ENCODE measurements at places on chromosomes 6 and 20.

DNA sequence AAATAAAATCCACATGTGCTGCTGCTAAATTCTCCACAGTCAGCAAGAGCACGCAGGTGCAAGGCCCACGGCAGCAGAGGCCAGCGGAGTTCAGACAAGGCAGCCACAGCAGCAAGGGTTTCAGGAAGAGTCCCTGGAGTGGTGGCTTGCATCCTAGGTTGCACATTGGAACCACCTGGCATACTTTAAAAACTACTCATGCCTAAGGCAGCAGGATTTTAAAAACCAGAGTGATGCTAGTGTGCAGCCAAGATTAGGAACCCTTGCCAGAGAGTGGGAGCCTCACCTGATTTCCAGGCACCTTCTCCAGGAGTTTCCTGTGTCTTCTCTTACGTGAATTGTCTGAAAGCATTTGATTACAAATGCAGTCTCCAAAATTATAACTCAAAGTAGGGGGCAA lies 104.0 kb upstream of the GPR6 start:
- no peak for DNase-seq

DNA sequence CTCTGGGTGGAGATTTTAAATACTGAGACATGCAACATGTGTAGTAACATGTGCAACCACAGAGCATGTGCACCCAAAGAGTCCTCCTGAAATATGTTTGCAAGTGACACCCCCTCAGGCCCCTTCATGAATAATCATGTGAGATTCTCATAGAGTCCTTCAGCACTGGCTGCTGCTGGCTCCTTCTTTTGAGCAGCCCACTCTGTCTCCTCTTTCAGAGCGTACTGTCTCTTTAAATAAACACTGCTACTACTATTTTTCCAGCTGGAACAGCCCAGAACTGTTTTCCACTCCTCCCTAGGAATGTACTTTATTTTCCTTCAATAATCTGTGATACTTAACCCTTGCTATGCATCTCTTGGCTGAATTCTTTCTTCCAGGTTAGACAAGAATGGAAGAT lies 42.0 kb downstream of the HLA-DRB5 start:
- no peak for DNase-seq

DNA sequence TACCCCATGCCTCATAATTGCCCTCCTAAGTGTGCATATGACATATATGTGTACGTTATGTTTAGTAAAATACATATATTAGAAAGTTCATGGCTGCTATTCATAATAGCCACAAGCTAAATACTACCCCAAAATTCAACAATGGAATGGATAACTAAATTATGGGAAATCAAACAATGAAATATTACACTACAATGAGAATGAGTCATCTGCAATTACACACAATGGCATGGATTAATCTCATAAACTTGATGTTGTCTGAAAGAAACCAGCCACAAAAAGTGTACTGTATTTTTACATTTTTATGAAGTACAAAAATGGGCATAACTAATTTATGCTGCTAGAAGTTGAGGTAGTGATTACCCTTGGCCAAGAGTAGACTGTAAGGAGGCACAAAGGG lies 477.0 kb downstream of the HAO1 start:
- peak; percentile 12 for DNase-seq

GRCh38 chr6:3594201-3594600 lies 137.4 kb upstream of the SLC22A23 start:
- peak; percentile 39 for DNase-seq

- DNase-seq = no peak
Measured at GRCh38 chr6:108116546-108117426, 42.2 kb upstream of the OSTM1 start.

- no peak for DNase-seq
Measured at GRCh38 chr6:52027699-52028098, 59.7 kb downstream of the PKHD1 start.

- no peak for DNase-seq
Measured at GRCh38 chr6:44002067-44002592, 125.1 kb downstream of the MRPL14 start.

GRCh38 chr6:15346315-15346714 lies 100.4 kb downstream of the JARID2 start:
- no peak for DNase-seq

Data from bronchial epithelial cell (primary cell).